Activated T-cell treated with anti-CD3 and anti-CD28 coated beads, Interleukin-2, amount 50 U/mL, for 24 hours (primary cell): ENCODE measurements at places on chromosomes 3 and 15.

GRCh38 chr3:166013073-166013679 is 176.0 kb upstream of the BCHE start:
- DNase-seq: no peak

GRCh38 chr15:88493844-88494243 is 26.3 kb downstream of the MRPS11 start:
- no peak for DNase-seq

GRCh38 chr3:79597709-79598108 is 170.1 kb downstream of the ROBO1 start:
- DNase-seq: no peak

GRCh38 chr15:82807920-82808633 is 1.4 kb upstream of the WHAMM start:
- no peak for DNase-seq

GRCh38 chr3:4656059-4656458 is 162.9 kb downstream of the ITPR1 start:
- DNase-seq: no peak

GRCh38 chr15:38954090-38954489 is 389.5 kb upstream of the RASGRP1 start:
- DNase-seq: no peak

GRCh38 chr3:113441051-113441770 is at the start of gene CFAP44:
Gene CFAP44 (minus strand): TSS chr3:113441493. CDS start chr3:113433664, 7,829 bp downstream.
- DNase-seq: peak; percentile 69

GRCh38 chr3:187662848-187663409 is 7.3 kb downstream of the SST start:
- DNase-seq: no peak

DNA sequence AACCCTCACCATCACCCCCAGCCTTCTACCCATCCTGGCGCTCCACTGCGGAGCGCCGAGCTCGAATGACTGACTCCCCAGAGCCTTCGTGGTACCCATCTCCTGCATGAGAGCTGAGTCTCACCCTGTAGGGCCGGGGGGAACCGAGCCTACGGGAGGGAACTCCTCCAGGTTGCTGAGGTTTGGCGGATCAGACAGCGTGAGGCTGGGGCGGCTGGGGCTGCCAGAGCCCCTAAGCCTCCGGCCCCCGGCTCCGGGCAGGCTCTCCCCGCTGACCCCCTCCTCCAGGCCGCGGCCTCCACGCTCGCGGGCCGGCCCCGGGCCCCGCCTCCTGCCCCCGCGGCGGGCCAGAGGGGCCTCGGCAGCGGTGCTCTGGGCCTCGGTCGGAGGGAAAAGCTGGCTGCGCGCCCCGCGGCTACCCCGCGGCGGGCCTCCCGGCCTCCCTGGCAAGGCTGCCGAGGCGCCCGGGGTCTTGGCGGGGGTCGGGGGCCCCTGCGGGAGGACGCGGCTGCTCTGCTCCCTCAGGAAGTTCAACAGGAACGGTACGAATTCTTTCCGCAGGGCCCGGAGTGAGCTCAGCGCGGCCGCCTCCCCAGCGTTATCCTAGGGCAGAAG is 643 bp downstream of the CDAN1 start:
- no peak for DNase-seq

DNA sequence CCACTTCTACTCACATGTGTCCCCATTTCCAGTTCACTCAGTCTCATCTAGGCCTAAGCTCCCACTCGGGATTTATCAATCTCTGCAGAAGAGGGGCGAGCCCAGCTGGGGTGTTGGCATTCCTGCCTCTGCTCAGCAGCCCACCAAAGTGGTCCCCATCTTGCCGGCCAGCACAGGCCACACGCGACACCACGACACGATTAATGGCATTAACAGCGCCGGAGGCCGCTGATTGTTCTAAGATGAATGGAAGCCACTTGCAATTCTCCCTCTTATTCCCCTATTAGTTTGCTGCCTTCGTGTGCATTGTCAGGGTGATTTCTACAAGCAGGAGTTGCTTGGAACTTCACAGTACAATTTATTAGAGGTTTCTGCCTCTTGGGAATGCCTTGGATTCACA is 477.3 kb downstream of the SHQ1 start:
- no peak for DNase-seq

- no peak for DNase-seq
Measured at GRCh38 chr15:63395730-63396151, 14.1 kb upstream of the CA12 start.

DNA sequence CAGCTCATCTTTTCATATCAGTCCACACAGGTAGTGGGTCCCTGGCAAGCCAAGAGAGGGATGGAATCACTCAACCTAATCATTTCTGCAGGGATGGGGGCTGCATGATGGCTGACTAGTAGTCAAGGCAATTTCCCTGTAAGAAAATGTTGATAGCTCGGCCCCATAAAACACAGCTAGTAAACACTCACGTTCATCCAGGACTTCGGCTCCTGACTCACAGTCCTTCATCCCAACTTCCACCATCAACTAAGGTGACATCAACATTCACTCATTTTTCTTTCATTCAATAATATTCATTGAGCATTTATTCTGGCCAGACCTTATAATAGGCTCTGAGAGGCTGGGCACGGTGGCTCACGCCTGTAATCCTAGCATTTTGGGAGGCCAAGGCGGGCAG is 4.4 kb upstream of the ACAP2 start:
- no peak for DNase-seq

DNA sequence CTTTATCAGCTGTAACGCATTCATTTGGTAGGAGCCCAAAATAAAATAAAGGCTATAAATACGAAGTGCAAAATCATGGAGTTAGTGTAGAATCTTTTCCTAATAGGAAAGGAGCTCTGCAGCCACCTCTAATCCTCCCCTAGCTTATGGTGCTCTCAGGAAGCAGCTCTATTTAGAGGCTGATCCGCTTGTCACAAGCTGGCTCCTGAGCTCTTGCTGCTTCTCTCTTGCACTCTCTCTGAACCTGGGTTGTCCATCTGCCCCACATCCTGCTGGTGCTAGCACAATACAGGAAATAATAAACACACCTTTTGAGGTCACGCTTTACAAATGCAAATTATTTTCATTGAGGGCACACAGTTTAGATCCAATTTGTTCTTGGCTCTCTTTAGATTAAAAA is 37.3 kb upstream of the BFSP2 start:
- DNase-seq: no peak

GRCh38 chr15:64586259-64586870 is 126.0 kb downstream of the ZNF609 start:
- no peak for DNase-seq

GRCh38 chr3:94616833-94617232 is 554.0 kb downstream of the NSUN3 start:
- DNase-seq: no peak
